Stimulated activated CD8-positive, alpha-beta memory T cell treated with anti-CD3 and anti-CD28 coated beads, Interleukin-4, amount 100 ng/mL, for 48 hours (primary cell): ENCODE measurements at places on chromosomes 5 and 9.

DNA sequence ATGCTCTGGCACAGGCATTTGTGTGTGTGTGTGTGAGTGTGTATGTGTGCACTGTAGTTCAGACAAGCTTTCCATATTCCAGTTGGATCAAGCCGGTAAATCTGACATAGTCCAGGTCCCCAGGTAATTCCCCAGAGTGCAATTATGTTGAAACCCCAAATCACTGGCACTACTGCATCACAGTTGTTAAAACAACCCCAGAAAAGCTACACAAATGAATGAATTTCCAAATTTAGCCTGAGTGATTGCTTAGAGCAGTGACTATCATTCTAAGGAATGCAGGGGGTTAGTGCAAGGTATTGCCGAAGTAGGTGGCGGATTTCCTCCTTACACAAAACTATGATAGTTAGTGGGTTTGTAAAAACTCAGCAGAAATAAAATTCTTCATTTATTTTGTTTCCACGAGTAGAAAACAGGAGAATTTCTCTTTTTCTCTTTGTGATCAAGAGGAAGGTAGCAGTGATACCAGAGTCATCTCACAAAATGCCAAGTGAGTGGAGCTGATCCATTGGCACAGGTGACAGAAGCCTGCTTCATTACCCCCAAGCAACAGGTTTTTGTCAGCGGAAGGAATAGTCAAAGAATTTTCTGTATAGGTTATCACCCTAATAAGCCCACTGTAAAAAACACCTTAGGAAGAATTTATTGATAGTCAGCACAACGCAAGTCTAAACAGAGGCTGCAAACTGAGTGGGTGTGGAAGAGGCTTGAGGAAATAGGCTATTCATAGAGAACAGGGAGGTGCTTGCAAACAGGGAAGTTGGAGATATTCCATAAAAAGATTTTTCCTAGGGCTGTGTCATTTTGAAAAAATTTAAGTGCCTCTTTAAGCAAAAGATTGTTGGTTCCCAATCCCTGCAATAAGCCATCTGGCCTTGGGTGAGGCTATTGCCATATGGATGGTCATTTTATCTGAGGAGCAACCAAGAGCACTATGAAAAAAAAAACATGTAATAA, 385.1 kb downstream of the CHSY3 start:
- no peak for DNase-seq

GRCh38 chr5:1476181-1476966, 31.1 kb upstream of the SLC6A3 start:
- no peak for DNase-seq

- no peak for DNase-seq
Observed at GRCh38 chr5:93394301-93394700, 186.7 kb downstream of the NR2F1-AS1 start.

- no peak for DNase-seq
Observed at GRCh38 chr5:88669371-88670050, 213.5 kb downstream of the MEF2C start.

DNA sequence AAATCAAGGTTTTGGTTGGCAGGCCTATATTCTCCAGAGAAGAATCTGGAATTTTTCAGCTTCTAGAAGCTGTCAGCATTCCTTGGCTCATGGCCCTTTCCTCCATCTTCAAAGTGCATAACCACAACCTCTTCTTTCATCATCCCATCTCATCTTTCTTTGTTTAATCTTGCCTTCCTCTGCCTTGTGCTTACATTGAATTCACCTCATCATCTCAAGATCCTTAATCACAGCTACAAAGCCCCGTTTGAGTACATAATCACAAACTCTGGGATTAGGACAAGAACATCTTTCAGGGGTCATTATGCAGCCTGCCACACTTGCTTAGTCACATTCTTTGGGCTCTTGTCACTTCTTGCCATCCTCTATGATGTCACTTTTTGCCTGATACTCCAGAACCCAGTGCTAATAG, 130.3 kb downstream of the FOXD1 start:
- DNase-seq, result no peak

DNA sequence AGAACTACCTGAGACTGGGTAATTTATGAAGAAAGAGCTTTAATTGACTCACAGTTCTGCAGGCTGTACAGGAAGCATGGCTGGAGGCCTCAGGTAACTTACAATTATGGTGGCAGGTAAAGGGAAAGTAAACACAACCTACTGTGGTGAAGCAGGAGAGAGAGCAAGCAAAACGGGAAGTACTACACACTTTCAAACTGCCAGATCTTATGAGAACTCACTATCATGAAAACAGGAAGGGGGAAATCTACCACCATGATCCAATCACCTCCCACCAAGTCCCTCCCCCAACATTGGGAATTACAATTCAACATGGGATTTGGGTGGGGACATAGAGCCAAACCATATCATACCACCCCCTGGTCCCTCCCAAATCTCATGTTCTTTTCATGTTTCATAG, 58.7 kb upstream of the GPR151 start:
- DNase-seq, result no peak

- DNase-seq, result no peak
Observed at GRCh38 chr9:75870450-75870849, 20.0 kb upstream of the PCSK5 start.

- DNase-seq, result no peak
Observed at GRCh38 chr5:9241479-9242305, 304.2 kb downstream of the SEMA5A start.

- no peak for DNase-seq
Observed at GRCh38 chr5:4576161-4576748, 563.9 kb upstream of the ADAMTS16 start.

DNA sequence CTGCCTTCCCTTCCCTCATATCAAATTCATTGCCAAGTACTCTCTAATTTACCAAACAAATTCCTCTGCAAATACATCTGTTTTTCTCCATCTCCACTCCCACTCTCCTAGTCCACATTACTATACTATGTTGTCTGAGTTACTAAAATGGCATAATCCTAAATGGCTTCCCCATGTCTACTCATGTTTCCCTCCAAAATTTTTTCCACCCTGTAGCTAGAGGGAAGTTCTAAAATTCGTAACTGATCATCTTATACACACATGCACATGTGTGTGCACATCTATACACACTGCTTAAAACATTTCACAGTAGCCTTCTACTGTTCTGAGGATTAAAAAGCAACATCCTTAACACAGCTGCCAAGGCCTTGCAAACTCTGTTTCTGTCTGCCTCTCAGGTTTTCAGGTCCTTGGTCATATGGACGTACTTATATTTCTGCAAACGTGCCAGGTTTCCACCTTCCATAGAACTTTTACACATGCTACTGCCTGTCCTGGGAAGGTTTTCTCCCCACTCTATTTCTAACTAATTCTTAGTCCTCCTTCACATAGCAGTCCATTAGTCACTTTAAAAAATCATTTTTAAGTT, 140.6 kb downstream of the LURAP1L start:
- DNase-seq, result no peak

GRCh38 chr5:136120529-136120928, 12.1 kb upstream of the SMAD5 start:
- no peak for DNase-seq

DNA sequence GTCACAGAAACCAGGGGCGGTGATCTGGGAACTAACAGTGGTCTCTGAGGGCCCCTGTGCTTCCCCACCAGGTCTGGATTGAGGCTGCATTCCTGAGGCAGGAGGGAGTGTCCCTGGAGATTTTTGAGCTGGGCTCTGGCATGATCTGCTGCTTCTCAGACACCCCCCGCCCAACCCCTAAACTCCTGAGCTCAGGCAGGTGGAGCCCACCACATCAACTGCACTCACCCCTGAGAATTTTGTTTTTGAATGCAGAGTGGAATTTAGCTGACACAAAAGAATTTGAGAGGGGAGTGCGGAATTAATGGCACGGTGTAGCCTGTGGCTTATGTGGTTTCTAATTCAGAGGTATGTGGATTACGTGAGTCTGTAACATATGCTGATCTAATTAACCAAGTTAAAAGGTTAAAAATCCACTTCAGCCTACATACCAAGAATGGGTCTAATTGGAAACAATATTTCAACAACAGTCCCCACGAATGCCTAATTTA, 23.9 kb upstream of the CTSL start:
- DNase-seq, result no peak

DNA sequence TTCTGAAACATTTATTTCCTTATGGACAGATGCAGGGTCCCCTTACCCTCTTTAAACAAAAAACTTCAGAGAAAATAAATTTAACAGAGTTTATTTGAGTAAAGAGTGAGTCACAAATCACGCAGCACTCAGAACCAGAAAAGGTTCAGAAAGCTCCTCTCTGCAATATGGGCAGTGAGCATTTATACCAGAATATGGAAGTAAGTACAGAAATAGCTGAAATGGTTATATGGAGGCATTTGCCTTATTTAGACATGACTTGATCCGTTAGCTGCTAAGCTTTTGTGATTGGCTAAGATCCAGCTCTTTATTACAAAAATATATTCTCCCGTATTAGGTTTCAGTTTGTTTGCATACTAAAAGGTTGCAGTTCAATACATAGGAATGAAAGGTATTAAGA, 1554.1 kb downstream of the EFNA5 start:
- DNase-seq, result no peak

GRCh38 chr9:120694559-120694958, 19.7 kb downstream of the MEGF9 start:
- no peak for DNase-seq

GRCh38 chr9:130659699-130660248, 4.6 kb upstream of the PRDM12 start:
- DNase-seq, result no peak

- no peak for DNase-seq
Observed at GRCh38 chr5:143758750-143759149, 53.2 kb upstream of the HMHB1 start.

DNA sequence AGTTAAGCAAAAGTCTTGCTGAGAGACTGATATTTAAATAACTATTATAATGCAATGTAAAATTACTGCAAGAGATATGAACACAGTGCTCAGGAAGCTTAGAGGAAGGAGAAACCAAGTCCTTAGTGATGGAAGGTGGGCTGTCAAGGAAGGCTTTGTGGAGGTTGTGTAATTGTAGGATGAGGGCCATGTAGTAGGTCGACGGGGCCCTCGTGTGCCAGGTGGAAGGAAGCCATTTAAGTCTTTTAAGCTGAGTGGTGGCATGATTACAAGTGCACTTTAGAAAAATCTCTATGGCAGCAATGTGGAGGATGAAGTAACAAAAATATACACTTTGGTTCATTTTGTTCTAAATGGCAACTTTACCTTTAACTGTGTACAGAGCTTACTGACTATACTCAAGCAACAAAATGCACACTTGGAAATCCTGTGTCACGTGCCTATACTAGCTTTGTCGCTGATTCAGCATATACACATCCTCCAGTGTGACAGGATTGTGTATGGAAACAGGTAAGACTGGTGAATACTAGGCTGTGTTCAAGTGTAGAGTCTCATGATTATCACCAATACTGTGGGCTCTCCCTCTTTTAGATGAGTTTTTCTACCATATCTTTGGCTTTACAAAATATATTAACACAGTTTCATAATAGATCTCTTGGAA, 78.6 kb downstream of the TMC1 start:
- no peak for DNase-seq

- DNase-seq, result no peak
Observed at GRCh38 chr9:6216002-6216401, 395 bp downstream of the IL33 start.

DNA sequence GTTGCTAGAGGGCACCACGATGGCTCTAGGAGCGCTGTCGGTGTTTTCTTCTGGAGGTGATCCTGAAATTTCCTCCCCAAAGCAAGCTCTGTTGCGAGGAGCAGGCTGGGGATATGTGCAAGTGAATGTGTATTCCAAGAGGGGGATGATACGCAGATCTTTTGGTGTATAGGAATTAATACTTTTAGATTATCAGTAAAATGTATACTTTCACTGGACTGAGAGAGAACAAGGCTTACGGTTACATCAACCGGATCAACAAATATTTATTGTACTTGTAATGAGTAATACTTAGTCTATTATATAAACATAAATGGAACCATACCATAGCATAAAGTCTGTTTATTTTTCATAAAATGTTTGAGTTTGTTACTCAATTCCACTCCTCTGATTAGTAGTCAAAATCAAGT, 632 bp upstream of the PRKAA1 start:
- DNase-seq, result no peak

DNA sequence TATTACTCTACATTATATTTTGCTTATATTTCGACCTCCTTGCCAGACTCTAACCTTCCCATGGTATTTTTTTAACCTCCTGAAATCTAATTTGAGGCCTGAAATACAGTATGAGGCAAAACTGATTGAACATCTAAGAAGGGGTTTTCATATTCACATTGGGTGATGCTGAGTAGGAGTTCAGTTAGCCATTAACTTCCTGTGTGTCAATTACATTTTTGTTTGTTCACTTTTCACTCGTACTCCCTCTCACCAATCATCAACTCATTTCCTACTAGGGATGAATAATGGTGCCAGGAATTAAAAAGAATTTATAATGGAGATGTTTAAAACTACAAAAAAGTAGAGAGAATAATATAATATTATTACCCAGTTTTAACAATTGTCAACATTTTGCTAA, 27.6 kb upstream of the GLRA1 start:
- DNase-seq, result no peak

DNA sequence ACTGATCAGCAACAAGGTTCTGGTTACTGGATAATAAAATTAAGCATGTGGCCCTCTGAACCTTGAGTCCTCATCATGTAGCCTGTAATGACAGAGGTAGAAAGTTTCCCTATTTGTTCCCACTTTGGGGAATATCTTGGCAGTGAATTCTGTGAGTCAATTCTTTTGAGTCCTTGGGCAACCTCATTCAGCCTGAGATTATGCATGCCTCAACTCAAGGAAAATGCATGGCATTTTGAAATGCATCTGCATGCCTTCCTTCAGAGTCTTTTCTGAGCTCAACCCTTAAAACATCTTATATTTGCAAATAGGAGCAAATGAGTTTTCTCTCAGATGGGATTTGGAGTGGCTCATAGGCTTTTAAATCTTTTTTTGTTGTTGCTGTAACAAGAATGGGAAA, 218.1 kb upstream of the CD180 start:
- DNase-seq, result no peak

DNA sequence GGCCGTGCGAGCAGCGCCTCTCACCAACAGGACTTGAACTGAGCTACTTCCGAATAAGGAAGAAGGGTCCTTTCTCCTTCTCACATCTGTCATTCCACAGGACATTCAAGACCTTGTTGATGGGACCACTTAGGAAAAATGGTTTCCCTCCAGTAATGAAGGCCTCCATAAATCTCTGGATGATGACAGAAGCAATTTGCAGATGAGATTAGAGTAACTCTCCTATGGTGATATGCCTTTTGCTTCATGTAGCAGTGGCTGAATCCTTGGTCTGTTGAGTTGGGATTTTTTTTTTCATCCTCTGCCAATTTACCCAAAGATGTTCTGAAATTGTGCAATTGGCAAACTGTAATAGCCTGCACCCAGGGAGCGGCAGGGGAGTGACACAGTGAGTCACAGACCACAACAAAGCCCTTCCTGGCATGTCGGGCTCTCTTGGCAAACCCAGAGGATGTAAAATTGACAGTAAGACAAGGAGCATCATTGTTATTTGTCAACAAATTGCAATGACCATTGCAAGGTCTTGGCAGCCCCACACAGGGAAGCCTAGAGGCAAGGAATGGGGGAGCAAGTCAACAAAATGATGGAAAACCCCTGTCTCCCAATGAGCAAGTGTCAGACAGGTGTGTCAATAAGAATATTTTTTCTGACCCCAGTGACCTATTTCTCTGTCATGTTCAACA, 275.9 kb downstream of the ACTL7B start:
- DNase-seq, result no peak
